ENCODE measurements at places on chromosomes 6 and 20.

GRCh38 chr6:157203312-157203744 lies 120.0 kb downstream of the TMEM242 start:
- no peak for DNase-seq

- DNase-seq = no peak
Measured at GRCh38 chr20:48747840-48748414, 79.9 kb downstream of the PREX1 start.

- DNase-seq = no peak
Measured at GRCh38 chr20:364905-365794, 15.4 kb upstream of the TRIB3 start.

- no peak for DNase-seq
Measured at GRCh38 chr6:106844930-106845329, 129.6 kb downstream of the CD24 start.

- no peak for DNase-seq
Measured at GRCh38 chr20:61664556-61665320, 400.9 kb downstream of the TAF4 start.

DNA sequence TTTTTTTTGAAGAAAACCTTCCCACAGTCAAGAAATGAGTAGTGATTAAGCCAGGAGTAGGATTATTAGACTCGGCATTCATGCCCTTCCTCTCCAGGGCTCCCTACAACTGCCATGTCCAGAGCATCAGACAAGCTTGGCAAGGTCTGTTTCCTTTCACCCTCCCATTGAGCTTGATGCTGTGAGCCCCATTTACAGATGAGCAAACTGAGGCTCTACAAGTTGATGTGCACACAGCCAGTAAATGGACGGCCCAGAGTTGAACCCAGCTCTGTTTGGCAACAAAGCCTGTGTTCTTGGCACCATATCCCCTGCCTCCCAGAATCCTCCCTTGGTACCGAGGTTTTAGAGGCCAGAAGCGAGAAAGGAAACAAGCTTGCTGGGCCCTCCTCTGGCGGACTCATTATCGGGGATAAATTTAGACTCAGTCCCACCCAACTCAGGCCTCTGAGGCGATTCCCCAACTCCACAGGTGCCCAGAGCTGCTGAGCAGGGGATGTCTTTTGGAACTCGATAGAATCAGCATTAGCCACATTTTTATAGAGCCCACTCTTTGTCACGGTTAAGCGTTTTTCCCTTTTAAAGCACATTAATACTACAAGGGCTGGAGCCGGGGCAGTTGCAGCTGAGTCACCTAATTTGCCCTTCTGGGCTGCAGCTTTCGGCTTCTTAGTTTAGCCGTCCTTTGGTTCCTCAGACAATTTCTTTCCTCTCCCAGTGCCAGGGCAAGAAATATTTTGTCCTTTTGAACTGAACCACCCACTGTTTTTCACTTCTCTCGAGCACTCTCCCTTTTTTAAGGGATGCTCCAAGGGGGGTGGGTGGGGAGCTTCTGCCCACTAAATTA lies 23.0 kb upstream of the NFATC2 start:
- DNase-seq = no peak

GRCh38 chr6:83417880-83418663 lies 12.8 kb downstream of the ME1 start:
- no peak for DNase-seq

- DNase-seq = no peak
Measured at GRCh38 chr6:117908246-117909068, 1.4 kb downstream of the SLC35F1 start.

DNA sequence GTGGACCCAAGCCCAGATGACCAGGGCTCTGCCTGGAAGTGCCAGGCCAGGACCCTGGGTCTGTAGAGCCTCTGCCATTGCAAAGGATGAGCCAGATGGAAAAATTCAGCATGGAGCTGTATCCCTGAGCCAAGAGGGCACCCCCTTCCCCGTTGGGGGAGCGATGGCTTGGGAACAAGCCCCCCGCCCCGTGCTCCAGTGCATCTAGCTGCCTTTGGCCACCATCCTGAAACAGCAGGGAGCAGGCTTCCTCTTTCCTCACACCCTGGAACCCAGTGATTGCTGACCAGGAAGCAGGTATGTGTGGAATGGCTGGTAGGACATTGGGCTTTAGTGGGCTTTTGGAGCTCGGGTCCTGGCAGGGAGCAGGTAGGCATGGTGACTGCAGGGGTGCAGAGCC lies 2.2 kb downstream of the MLN start:
- no peak for DNase-seq

DNA sequence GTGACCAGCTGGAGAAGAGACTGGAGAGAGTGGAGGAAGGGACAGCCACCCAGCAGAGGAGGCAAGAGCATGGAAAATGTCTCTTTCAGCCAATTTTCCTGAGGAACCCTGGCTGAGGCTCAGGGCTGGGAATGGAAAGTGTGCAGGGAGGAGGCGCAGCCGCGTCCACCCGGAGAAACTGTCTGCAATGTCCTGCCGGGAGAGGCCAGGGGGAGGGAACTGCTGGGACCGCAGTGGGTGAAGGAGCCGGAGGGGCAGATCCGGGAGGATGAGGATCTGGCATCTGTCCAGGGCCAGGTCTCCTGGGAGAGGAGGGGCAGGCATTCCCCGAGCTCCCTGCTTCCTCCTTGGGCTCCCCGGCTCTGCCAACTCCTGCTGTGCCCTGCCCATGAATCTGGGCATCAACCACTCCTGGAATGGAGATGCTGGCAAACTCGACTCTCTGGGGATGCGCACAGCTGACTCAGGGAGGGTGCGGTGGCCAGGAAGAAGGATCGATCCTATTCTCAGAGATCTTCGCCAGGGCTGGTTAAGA lies 17.4 kb upstream of the HM13 start:
- DNase-seq = no peak

DNA sequence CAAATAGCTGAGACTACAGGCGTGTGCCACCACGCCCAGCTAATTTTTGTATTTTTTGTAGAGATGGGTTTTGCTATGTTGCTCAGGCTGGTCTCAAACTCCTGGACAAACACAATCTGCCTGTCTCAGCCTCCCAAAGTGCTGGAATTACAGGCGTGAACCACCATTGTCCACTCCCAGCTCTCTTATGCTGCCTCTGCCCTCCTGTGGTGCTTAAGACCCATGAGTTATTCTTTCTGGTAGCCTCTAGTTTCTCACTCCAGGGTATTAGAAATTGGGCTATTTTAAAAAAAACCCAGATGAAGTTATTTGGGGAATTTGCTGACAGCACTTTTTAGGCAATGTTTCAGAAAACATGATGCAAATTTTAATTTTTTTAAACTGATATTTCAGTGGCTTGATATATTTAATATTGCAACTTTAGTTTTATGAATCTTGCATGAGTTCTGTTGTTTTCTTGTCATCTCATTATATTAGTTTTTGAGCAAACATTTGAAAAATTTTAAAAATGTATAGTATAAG lies 114.0 kb upstream of the FOXO3 start:
- no peak for DNase-seq

DNA sequence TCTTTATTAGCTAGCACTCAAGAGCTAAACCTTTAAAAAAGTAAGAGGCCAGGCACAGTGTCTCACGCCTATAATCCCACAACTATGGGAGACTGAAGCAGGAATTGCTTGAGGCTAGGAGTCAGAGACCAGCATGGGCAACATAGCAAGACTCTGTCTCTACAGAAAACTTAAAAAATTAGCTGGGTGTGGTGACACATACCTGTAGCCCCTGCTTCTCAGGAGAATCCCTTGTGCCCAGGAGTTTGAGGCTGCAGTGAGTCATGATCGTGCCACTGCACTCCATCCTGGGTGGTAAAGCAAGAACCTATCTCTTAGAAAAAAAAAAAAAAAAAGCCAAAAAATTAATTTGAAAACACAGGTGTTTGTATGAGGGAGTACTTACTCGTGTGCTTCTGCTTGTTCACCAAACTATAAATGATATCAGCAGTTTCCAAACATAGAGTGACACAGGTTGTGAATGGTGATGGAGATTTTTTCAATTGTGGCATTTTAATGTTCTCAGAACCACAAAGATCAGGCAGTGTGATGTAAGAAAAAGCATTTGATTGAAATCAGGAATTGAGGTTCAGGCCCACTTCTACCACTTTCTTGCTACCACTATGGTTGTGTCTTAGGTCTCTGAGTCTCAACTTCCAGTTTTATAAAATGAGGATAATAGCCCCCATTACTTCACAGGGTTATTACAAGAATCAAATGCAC lies 104.9 kb downstream of the FOXO3 start:
- no peak for DNase-seq

DNA sequence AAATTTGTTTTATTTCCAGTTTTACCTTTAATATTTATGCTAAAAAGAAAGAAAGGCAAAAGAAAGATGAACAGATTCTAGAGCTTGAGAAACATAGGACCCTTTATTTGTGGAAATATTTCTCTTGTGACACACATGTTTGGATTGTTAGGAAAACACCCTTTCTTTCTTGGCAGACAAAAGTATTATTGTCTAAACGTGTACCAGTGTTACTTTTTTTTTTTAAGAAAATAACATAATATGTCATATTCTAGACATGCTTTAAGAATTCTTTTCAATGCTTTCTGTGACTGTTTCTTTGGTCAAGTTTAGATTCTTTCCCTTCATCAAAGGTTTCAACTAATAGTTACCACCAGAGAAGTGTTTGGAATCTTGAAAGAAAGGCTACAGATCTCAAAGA lies 183.4 kb upstream of the CNR1 start:
- DNase-seq = no peak

DNA sequence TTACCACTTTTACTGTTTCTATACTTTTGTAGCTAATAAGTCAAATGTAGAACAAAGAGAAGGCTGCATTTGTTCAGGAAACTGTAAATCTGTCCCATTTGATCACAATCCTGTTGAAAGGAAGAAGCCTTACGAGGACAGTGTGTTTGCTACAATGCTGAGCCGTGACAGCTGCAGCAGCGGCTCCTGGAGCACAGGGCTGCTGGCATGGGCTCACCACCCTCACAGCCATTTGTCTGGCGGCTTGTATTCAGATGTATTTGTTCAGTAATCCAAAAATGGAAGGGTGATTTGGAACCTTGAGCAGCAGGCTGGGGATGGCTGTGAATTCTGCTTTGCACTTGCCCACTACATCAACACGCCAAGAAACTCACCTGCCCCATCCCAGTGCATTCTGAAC lies 5.7 kb downstream of the TUBB2A start:
- DNase-seq = no peak

DNA sequence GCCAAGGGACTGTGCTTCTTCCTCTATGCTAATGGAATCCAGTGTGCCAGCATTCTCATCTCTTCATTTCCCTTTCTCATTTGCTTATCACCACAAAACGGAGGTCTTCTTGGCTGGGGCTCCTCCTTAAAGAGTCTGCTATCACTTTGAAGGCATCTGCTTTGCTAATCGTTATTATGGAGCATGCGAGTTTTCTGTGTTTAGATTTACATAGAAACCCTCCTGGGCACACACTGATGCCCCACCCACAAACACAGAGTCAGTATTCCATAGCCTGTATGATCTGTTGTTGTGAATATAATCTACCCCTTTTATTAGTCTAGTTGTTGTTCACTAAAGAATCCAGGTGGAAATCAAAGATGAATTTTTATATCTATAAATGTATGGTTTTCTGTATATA lies 83.4 kb upstream of the XRN2 start:
- no peak for DNase-seq

GRCh38 chr6:53151676-53152075 lies 3.0 kb upstream of the GCM1 start:
- DNase-seq = no peak

DNA sequence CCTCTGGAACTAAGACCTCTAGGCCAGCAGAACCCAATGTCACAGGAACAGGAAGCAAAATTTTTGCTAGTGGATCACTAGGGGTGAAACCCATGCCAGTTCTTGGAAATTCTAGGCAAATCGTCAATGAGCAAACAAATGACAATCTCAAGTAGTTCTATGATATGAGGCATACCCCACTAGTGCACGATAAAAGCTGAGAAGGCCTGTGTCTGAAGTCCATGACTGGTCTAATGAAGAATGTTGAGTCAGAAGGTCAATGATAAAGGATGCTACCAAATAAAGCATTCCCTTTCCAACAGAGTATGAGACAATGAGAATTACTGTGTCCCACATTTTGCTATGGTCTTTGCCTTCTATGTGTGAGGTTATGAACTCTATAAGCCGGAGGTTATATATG lies 149.4 kb upstream of the NOX3 start:
- no peak for DNase-seq

DNA sequence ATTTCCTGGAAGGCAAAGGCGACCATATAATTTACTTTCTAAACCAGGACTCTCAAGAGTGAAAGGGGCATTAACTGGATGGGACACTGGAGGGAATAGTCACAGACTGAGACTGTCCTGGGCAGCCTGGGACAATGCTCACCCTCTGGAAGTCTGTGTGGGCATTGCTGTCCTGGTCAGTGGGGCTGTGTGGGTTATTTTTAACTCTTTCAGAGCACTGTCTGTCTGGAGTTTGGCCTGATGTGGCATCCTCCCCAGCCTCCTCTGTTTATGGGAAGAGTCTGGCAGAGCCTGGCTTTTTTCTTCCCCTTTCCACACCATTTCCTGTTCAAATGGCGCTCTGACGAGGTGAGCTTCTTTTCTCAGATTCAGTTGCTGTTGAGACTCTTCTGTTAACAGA lies 11.7 kb downstream of the DAAM2 start:
- no peak for DNase-seq

DNA sequence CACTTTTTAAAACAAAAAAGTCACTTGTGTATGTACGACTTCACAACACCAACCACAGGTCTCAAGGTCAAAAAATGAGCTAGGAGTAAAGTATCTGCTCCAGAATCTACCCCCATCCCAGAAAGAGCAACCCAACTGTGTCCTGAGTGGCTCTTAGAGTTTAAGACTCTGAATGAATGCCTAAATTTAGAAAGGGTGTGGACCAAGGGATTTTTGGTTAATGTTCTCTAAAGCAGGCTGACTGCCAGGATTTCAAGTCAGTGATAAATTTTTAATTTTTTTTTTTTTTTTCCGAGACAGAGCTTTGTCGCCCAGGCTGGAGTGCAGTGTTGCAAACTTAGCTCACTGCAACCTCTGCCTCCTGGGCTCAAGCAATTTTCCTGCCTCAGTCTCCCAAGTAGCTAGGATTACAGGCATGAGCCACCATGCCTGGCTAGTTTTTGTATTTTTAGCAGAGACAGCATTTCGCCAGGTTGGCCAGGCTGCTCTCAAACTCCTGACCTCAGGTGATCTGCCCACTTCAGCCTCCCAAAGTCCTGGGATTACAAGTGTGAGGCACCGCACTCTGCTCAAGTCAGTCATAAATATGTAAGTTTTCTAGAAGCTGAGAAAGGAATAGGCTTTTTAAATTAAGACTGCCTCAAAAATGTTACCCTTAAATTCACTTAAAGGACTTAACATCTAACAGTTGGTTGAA lies 20.2 kb downstream of the STAU1 start:
- no peak for DNase-seq

- no peak for DNase-seq
Measured at GRCh38 chr6:15798533-15799255, 135.9 kb upstream of the DTNBP1 start.

DNA sequence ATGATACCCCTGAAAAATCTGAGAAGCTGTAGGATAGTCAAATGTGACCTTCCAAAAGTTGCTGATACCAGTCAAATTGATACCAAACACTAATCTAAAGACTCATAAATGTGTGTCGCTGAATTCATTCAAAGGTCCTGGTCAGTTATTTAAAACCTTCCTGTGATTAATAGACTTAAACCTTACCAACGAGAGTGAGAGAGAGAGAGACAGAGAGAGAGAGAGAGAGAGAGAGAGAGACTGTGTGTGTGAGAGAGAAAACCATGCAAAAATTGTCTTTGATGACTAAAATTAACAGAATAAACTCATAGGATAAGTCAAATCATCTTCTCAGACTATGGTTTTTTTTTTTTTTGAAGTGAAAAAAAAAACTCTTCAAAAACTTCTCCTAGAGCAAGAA lies 370.9 kb upstream of the HS3ST5 start:
- no peak for DNase-seq

Measured in nephron progenitor cell (in vitro differentiated cells).